NCI-H2029 (cell line): ENCODE measurements at places on chromosomes 4 and X.

GRCh38 chr4:137655302-137655701 is 123.0 kb upstream of the PCDH18 start:
- no peak for DNase-seq

- no peak for DNase-seq
These were observed 55.8 kb upstream of the MAGEB10 start for GRCh38 chrX:27751976-27752375.

DNA sequence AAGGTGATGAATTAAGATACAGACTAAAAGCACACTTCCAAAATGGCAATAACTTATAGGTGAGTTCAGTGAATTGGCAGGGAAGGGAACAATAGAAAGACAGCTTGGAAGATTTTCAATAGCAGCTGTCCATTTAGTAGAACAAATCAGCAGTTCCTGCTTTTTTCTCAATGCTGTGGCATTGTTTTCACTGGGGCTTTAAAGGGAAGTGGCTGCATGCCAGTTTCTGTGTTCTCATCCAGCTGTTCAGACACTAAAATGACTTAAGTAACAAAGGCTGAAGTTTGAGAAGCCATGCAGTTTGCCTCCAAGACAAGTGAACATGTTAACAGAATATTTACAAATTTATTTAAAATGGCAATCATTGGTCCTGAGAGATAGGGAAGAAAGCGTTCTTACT is 291.9 kb downstream of the FAM47A start:
- DNase-seq: peak; percentile 1

DNA sequence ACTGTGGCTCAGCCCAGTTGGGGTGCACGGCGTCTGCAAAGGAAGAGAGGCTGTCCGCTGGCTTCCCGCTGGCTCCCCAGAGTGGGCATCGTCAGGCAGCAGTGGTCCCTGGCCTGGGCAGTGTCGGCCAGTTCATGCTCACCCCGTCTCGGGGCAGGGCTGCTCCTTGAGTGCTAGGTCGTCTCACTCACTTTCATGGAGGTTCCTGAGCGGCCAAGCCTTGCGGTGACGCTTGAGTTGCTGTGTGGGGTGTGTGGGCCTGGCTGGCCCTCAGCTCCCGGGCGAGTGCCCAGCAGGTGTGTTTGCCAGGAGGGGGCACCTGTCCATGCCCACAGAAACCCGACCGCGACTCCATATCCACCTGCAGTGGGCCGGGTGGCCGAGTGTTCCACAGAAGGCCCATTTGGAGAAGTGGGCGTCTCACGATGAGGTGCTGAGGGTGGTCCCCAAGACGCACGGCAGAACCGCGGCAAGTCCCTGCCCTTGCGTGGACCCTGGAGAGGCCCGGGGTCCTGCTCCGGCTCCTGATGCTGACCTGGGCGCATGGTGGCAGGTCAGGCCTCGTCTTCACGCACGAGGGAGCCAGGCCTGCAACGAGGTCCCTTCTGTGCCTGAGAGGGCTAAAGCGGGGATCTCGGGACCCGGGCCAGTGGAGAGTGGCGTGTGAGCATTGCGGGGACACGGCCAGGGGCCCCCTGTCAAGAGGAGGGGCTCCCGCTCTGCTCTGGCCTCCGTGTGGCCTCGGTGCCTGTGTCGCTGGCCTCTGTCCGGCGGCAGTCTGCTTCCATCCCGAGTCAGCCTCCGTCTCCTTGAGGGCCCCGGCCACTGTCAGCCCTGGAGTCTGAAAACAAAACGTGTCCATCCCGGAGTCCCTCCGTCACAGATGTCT is 18.5 kb upstream of the UVSSA start:
- DNase-seq: no peak

GRCh38 chr4:125991398-125991797 is 676.6 kb downstream of the FAT4 start:
- no peak for DNase-seq

GRCh38 chrX:578531-578930 is 52.1 kb upstream of the SHOX start:
- no peak for DNase-seq

DNA sequence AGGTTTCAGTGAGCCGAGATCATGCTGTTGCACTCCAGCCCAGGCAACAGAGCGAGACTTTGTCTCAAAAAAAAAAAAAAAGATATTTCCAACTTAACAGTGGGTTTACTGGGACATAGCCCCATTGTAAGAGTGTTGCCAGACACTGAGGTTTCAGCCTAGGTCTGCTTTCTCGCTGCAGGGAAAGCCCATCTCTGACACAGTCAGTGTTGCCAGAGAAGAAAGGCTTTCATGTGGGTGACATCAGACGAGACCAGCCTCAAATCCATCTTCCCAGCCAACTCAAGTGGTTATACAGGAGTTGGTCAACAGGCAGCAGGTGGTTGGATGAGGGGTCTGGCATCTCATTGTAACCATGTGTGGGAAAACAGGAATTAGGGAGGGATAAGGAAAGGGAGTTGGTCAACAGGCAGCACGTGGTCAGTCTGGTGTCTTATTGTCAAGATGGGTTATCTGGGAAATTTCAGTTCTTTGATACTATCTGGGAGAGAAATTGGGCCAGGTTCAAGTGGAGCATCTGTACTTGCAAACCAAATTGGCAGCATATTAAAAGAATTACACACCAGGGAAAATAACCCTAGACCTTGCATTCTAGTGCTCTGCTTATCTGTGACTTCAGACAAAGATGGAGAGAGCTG is 41.1 kb downstream of the NELFA start:
- peak; percentile 39 for DNase-seq

GRCh38 chr4:38415682-38416081 is 248.3 kb upstream of the KLF3 start:
- DNase-seq: no peak

DNA sequence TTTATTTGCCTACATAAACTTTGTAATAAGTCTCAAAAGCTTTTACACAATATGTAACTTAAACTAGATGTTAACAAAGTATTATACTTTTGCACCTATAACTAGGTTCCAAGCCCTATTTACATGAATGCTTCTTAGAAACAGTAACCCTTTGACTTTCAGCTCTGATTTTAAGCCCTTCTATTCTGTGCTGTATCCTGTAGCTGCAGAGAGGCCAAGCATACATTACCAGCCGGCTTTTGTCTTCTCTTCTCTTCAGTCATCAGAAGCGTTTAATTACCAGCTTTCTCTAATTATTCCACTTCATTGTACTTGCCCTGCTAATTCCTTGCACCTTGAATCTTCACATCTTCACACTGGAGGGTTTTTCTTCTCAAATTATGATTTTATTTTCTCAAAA is 403.1 kb downstream of the PDGFC start:
- no peak for DNase-seq

GRCh38 chr4:81120055-81120454 is 89.5 kb downstream of the BMP3 start:
- DNase-seq: no peak

DNA sequence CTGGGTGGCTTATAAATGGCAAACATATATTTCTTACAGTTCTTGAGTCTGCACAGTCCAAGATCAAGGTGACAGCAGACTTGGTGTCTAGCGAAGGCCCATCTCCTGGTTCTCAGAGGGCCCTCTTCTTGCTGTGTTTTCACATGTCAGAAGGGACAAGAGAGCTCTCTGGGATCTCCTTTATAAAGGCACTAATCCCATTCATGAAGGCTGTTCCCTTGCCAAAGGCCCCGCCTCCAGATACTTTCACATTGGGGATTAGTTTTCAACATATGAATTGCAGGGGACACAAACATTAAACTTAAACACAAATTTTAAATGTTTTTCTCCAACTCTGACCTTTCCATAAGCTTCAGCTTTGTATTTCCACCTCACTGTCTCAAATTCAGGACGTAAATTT is 1135.0 kb upstream of the TENM3 start:
- no peak for DNase-seq

- no peak for DNase-seq
These were observed 348.5 kb upstream of the INTU start for GRCh38 chr4:127284236-127284635.

DNA sequence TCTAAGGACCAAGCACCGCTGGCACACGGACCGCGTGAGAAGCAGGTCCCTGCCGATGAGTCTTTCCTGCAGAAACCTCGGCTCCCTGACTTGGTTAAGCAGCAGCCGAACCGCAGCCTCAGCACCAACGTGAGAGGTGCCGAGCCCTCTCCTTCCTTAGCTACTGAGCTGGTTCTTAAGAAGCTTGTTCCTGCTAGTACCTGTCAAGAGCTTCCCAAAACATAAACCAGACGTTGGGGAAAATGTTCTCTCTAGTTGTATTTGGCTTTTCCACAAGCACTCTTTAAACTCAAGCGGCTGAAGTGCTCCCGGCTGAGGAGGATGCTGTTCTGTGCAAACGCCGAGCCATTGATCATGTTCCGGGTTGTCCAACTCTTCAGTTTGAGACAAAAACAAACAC is 29.3 kb upstream of the TLR3 start:
- no peak for DNase-seq

GRCh38 chr4:189143263-189143952 is 797.3 kb upstream of the FRG1 start:
- peak; percentile 3 for DNase-seq

DNA sequence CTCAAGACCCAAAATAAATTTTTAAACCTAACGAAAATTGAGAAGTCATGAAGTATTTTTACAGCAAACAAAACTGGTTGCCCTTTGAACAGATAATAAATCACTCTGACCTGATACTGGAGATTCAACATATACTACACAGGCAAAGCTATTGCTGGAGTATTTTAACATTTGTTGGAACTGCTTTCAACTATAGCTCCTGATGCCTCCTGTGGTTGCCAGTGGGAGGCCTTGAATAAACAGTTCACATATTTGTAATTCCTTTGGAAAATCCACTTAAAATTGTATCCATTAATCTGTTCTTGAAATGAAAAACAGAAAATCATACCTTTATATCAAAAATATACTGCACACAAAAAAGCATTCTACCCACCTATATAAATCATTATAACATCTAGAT is 605.1 kb downstream of the KCTD8 start:
- DNase-seq: no peak

DNA sequence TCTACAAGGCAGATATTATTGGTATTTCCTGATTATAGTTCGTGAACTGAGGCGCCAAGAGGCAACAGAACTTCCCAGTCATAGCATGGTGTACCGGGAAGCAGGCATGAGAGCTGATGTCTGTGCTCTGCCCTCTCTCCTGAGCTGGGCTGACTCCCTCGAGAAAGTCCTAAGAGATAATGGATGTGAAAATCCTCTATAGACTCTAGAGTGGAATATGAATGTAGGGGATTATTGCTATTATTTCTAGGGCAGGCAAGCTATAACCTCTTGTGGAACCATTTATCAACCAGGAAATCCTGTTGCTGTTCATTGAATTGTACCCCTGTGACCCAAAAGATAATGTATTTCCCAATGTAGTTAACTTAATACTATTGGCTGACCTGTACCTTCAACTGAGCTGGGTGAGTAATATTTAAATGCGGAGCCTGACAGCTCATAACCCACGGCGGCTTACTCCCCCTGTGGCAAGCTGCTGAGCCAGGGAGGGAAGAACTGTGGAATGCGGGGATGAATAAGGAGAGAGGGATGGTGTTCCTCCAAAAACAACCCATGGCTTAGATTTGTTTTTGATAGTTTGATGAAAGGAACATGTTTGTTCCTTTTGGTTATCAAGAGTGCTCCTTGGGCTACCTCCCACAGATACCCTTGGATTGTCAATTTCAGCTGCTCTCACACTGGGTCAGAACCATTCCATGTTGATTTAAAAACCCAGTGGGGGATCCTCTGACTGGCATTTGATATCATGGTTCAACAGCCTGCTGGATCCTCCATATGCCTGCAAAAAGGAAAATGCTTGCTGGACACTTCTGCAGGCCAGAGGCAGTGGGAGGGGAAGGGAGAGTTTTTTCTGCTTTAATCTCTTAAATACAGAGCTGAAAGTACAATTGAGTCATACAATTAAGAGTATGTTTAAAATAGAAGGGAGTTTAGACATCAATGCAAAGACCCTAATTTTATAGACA is 339.0 kb upstream of the BOD1L1 start:
- DNase-seq: no peak

- no peak for DNase-seq
These were observed 125.9 kb downstream of the SHISA3 start for GRCh38 chr4:42523066-42523718.

DNA sequence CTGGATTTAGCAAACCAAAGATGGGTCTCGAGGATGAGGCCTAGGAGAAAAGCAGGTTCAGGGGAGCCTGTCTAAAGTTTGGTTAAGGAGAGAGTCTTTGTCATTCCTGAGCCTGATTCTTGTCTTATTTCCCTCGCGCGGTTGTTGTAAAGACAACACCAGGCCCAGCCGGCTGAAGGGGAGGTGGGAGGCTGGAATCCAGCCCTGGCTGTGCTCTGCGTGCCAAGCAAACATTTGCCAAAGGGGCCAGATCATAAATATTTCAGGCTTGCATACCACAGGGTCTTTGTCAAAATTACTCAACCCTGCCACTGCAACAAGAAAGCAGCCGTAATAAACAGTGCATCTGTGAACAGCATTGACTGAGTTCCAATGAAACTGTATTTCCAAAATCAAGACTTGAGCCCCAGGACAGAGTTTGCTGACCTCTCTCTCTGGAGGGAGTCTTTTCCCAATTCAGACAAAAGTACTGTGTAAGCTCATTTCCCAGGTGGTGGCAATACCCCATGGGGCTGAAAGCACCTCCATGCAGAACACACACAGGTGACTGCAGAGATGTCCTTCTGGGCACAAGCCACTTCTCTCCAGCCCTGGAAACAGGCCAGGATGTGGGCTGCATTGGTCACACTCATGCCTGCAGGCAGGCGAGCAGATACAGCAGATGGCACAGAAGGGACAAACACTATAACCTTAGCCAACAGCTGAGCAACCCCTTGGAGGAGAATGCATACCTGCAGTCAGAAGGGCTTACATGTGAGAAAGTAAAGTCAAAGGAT is 320.3 kb downstream of the STK32B start:
- DNase-seq: no peak

GRCh38 chr4:4408132-4408523 is 21.2 kb downstream of the NSG1 start:
- no peak for DNase-seq

GRCh38 chr4:164815711-164816110 is 61.3 kb upstream of the APELA start:
- DNase-seq: no peak

DNA sequence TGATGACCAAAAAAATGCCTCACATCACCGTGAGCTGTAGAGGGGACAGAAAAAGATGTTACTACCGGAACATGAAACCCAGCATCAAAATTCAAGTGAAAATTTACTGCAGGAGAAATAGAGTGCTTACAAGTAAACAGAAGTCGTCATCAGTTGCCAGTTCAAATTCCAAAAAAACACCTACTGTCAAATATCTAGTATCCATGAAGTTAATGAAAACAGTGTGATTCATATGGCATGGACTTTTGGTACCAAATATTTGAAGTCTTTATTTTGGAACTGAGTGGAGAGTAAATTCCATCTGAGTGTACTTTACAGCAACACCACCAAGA is 388.9 kb upstream of the SPOCK3 start:
- no peak for DNase-seq

- no peak for DNase-seq
These were observed 1.2 kb downstream of the TMSB4X start for GRCh38 chrX:12975991-12976558.

- DNase-seq: no peak
These were observed 2.3 kb downstream of the TBC1D1 start for GRCh38 chr4:37893164-37893563.

- no peak for DNase-seq
These were observed 12.9 kb downstream of the CCDC22 start for GRCh38 chrX:49247916-49248811.
